ENCODE measurements at places on chromosomes 11 and 22.

DNA sequence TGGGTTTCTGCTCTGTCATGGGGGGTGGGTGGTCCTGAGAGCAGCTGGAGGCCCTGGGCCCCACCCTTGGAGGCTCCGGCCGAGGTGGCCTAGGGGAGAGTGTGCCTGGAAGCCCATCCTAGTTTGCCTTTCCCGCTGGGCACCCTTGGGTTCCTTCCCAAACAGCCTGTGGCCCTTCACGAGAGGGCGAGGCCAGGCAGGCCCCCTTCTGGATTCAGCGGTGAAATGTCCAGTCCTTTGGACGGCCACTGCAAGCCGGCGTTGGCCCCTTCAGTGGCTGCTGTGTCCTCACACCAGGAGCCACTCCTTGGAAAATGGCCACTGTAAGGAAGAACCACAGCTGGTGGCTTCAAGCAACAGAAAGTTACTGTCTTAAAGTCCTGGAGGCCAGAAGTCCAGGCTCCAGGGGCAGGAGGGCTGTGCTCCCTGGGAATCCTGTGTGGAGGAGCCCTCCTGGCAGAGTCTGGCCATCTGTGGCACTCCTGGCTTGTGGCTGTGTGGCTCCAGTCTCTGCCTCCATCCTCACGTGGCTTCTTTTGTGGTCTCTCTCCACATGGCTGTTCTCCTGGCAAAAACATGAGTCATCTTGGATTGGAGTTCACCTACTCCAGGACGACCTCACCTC lies 854.1 kb downstream of the TBC1D22A start:
- DNase-seq = no peak

DNA sequence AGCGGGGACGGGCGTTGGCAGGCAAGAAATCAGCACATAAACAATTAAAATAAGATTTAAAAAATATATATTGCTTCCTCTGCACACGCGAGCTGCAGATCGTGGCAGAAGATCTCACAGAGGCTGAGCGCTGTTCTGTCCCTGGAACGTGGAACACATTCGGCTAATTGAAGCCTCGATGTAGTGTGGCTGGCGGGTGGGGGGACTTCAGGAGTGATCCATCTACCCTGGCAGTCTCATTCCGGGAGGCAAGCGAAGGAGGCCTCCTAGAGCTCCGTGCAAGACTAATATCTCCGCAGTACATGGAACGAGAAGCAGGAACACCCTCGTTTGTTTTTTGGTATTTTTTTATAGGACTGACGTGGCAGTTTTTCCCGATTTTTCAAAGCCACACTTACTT lies 402.4 kb downstream of the MN1 start:
- DNase-seq = no peak

GRCh38 chr22:19868773-19869471 lies 14.2 kb upstream of the GNB1L start:
- no peak for DNase-seq

- DNase-seq = no peak
Measured at GRCh38 chr11:73227571-73228211, 9.6 kb downstream of the P2RY2 start.

DNA sequence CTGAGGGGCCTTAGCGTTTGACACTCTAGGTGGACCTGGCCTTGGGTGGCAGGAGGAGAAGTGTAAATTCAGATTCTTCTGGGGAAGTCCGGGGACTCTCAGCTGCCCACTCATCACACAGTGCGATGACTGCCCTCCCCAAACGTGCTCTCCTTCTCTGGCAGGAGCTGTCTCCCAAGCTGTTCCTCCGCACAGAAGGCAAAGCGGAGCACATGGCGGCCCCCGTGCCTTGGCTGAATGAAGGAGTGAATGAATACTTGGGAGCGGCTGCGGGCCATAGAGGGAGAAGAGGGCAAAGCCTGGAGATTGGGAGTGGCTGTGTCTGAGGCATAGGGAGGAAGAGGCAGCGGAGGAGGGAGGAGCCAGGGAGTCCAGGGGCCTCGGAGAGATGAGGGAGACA lies 6.9 kb upstream of the NAA40 start:
- no peak for DNase-seq

DNA sequence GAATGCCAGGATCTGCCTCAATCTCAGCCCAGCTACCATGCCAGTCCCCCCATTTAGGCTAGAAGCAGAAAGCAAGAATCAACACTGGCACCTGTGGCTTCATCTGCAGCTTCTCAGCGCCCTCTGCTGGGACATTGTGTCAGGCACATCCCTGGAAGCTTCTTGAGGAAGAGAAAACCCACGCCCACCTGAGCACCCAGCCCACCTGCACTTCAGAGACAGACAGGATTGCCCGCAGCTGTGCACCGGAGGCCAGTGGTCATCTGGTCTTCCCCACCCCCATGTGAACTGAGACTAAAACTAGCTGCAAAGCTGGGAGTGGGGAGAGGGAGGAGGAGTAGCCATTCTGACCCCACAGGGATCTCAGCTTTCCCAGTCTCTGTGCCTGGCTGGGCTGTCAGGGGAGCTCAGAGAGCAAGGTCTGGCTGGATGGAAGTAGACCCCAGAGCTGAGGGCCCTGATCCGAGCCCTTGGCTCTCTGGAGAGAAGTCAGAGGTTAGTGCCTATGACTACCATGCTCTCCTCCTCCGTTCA lies 66.8 kb downstream of the FEZ1 start:
- DNase-seq = peak; percentile 23

- no peak for DNase-seq
Measured at GRCh38 chr11:11980841-11981308, 27.6 kb downstream of the DKK3 start.

DNA sequence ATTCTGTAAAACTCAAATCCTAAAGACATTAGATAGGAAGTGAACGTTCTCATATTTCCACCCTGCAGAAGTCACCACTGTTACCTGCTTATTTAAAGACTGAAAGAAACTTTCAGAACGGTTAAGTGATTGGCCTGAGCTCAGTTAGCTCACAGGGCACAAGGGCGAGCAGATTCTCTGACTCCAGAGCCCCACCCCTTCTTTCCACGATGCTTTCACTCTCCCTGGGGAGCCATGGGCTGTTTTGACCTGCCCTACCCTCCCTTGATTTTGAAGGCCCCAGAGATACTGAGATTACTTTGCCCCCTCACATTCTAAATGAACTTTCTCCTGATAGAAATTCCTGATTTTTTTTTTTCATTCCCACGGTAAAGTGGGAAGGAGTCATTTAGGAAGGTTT lies 33.9 kb downstream of the ARHGAP1 start:
- DNase-seq = no peak

DNA sequence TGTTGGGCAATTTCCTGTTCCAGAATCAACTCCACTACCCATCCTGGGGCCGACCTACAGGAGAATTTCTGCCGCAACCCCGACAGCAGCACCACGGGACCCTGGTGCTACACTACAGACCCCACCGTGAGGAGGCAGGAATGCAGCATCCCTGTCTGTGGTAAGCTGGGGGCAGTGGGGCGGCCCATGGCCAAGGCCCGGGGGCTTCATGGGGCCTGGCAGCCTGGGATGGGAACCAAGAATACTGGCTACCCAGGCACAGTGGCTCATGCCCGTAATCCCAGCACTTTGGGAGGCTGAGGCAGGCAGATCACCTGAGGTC lies 4.3 kb downstream of the F2 start:
- no peak for DNase-seq

DNA sequence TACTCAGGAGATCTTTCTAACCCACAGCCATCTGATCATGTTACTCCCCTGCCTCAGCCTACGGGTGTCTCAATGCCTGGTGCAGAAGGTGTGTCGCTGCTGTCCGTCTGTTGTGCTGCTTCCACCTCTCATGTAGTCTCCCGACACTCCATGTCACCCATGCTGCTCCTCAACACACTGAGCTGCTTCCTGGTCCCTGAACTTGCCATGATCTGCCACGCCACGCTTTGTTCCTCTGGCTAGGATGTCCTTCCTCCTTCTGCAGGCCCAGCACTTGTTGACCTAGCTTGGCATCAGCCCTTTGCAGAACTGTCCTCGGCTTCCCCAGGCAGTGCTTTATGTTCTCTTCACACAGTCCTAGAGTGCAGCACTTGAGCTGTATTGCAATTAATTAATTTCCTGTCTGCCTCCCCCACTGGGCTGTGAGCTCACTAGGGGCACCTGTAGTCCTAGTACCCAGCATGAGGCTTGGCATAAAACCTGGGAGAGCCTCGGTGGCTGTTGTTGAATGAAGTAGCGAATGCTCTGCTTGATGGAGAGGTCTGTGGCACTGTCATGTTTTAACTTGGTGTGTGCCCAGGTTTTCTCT lies 9.5 kb downstream of the GTPBP1 start:
- DNase-seq = no peak

- DNase-seq = no peak
Measured at GRCh38 chr11:103946793-103947545, 89.5 kb upstream of the DDI1 start.

DNA sequence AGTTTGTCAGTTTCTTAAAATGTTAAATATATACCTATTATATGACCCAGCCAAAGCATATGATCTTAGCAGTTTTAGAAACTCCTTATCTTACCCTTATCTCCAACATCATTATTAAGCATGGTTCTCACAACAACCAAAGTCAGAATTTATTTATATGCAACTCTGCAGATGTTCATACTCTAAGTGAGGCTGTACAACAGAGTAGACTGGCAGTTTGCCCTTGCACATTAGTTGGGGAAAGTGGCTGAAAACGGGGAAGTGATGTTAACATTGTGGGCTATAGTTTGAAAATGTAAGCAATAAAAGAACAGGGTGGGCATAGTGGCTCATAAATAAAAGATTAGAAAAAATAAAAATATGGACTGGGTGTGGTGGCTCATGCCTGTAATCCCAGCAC lies 49.7 kb downstream of the ATG16L2 start:
- DNase-seq = no peak

DNA sequence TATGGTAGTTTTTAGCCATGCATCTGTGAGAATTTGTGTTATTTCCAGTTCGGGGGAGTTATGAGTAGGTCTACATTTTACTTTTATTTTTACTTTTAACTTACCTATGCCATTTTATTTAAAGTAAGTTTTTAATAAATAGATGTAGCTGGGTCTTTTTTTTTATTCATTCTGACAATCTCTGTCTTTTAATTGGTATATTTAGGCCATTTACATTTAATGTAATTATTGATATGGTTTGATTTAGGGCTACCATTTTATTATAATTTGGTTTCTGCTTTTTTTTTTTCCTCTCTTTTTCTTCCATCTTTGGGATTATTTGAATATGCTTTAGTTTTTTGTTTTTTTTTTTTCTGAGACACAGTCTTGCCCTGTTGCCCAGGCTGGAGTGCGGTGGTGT lies 1.9 kb downstream of the SWAP70 start:
- no peak for DNase-seq

DNA sequence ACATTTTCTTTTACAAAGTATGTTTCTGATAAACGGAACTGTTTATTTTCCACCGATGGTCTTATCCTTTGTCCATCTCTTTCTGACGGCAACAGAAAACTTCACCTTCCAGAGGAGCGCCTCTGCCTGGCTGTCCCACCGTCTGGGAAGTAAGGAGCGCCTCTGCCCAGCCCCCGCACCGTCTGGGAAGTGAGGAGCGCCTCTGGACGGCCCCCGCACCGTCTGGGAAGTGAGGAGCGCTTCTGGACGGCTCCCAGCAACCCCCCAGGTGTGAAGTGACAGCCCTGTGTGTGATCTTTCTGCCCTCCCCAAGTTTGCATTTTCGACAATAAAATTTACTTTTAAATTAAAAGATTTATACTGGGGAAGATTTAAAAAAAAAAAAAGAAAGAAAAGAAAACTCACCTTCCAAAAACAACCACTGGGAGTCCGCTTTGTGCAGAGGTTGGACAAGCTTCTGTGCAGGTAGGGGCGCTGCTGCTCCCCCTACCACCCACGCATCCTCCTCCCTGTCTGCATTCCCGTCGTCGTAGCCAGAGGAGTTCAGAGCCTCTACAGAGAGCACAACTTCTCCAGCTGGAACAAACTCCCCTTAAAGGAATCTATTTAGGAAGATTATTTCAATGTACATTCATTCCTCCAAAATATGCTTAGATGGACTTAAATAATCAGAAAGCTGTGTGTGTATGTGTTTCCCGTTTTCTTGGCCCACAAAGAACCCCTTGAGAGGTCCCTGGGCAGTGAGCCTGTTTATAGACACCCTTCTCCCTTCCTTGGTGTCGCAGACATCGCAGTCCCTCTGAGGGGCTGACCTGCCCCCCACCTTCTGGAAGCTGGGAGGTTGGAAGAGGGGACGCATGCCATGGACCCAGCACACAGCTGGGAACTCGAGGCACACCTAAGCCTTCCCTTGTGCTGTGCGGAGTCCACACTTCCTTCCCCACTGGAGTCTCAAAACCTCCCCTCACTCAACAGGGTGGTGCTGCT lies 849 bp upstream of the APOBEC3B start:
- no peak for DNase-seq

DNA sequence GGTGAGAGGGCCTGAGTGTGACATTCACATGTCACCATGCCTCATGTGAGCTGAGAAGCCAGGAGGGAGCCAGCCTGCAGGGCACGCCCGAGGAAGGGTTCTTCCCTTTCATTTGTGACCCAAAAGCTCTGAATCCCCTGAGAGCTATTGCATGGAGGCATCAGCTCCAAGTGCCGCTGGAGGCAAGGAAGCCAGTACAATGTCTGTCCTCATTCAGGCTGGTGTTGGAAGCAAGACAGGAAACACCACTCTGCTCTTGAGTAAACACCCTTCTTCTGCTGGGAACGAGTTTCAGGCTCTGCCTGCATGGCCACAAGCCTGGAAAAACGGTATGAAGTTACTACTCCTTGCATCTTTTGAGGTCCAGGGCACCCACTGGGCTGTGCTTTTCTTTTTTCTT lies 83.8 kb upstream of the LARGE1 start:
- DNase-seq = no peak

- DNase-seq = no peak
Measured at GRCh38 chr11:29629286-29629685, 387.5 kb downstream of the KCNA4 start.

DNA sequence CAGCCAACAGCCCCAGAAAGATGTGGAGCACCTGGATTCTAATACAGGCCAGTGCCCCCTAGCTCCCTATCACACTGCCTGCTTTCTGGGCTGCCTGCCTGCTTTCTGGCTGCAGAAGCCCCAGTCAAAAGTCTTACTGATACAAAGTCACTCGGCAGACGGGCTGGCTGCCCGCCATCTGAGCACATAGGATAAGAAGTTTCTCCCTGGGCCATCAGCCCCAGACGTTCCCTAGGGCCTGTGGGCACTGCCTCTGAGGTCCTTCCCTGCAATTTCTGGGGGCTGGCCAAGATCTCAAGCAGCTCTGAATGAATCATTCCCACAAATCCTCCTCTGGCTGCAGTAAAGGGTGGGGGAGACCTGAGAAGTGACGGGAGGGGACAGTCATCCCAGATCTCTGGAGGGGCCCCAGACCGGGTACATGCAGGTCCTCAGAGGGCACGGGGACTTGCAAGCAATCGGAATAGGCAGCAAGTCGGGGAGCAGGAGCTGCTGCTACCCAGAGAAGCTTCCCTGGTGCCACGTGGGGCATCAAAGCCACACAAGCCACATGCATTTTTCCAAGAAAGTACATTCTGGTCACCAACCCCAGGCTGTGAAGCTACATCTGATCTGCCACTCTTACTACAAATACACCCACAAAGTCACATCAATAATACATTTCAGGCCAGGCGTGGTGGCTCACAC lies 4.7 kb downstream of the TPST2 start:
- DNase-seq = no peak
